Right ventricle myocardium inferior (tissue), 1 donor: ENCODE measurements at places on chromosomes 2 and 18.

- DNase-seq: no peak
Measured at GRCh38 chr2:74777161-74777900, 56.6 kb upstream of the HK2 start.

DNA sequence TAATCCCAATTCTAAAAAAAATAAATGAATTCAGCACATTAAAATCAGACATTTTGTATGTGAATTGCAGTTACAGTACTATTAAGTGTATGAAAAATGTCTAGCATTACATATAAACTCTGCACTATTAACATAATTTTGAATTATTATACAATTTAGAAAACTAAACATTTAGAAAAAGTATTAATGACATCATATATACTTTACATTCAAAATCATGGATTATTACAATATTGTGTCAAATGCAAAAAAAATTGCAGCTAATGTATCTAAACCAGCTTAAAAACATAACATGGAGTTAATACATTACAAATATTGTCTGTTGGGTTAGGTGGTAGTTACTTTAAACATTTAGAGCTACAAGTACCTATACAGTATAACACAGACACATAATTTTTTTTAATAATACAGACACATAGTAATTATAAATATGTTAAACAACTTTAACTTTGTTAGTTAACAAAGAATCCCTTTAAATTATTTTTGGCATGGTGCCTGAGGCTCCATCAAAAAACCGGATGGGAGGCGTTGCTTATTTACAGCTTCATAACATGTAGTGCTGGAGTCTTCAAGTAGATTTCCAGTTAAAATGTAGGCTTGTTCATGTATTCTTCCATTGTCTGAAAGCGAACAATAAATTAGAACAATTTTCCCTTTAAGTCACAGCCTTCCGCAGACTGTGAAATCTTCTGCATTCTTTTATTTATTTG lies 79.1 kb downstream of the AP1S3 start:
- no peak for DNase-seq

DNA sequence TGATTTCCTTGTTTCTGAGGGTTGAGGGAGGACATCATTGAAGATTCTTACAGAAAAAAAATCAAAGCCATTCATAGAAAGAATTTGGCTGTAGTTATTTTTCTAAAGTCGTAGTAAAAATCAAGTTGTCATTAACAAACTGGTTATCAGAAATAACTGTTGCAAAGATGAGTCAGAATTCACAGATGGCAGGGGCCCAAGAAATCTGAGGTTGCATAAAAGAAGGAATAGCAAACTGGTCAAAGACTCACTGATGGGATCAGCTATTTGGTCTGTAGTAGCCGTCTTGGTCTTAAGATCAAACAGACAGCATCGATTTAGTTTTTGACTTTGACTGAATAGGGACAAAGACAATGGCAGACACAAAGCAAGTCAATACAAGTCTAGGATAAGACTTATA lies 334.3 kb downstream of the FIGN start:
- no peak for DNase-seq

DNA sequence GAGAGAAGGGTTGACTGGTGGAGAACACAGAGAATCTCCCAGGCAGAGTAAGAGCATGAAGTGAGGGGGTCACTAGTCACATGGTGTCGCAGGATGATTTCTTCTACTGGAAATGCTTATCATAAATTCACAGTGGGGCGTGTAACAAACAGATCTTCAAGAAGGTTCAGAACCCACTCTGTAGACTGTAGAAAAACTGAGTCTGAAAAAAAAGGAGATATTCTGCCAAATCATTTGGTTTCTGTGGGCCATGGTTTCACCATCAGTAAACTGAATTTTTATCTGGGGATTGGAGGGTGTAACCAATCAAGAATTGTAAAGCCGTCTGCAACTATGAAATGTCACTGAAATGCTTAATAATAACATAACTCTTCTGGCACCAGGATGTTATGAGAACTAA lies 15.0 kb downstream of the TPGS2 start:
- DNase-seq: no peak

DNA sequence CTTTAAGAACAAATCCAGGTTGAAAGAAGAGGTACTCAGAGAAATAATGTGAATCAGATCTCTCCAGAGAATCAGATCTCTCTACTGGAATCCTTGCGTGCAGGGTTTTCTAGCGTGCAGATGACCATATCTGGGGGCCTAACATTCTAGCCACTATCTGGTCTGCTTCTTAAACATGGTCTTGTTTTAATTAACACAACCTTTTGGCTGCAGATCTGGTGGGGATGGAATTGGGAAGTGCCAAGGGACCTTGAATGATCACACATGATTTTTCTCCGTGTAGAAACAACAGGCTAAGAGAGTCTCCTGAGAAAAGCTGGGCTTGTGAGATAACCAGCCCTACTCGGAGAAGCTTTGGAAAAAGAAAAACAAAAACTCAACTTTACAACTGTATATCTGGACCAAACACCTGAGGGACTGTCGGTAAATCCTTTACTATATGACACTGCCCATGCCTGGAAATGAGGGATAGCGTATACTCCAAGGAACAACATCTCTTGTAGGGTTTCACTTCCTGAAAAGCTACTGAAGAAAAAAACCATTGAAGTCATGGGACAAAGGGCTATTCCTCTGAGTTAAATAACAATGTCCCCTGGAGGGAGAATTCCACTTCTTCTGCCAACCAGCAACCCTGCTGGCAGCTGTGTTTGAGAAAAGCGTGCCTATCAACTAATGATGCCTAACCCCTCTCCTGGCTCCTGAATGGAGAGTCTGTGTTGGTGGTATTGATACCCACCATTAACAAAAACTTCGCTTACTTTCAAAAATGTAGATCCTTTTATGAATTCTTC lies 171.0 kb upstream of the REV1 start:
- DNase-seq: no peak
